ENCODE measurements at places on chromosomes 5 and 9.

DNA sequence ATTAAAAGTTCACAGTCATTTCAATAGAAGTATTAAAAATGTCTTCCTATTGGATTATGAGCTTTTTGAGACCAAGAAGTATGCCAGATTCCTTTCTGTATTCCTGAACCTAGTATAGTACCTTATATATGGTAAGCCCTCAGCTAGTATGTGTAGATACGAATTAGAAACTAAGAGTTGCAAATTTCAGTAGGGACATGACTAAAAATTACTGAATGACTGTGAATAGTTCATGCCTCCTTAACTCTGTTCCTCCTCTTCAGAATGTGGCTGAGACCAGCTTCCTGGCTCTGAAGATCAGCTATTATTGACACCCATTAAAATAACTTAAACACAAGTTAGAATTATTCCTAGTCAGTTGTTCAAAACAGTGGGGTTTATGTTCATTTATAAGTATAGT, 19.7 kb downstream of the KDM3B start:
- no peak for DNase-seq

GRCh38 chr9:115263371-115264075, 145.6 kb upstream of the TNC start:
- DNase-seq = no peak

GRCh38 chr5:32233220-32233695, 59.1 kb upstream of the GOLPH3 start:
- DNase-seq = no peak

DNA sequence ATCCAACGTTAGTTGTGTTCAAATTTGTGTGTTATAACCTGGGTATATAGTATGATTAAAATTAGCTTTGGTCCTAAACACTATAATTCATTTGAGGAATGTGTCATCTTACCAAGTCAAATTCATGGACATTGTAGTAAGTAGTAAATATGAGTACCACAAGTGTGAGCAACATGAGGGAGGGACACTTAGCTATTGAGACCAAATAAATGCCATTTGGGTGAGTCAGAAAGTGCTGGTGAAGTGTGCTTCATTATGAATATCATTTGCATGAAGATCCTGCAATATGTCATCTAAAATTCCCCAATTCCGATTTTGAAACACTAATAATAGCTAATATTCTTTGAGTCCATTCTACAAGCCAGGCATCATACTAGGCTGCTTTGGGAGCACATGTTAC, 336.7 kb upstream of the KIF2A start:
- DNase-seq = no peak

DNA sequence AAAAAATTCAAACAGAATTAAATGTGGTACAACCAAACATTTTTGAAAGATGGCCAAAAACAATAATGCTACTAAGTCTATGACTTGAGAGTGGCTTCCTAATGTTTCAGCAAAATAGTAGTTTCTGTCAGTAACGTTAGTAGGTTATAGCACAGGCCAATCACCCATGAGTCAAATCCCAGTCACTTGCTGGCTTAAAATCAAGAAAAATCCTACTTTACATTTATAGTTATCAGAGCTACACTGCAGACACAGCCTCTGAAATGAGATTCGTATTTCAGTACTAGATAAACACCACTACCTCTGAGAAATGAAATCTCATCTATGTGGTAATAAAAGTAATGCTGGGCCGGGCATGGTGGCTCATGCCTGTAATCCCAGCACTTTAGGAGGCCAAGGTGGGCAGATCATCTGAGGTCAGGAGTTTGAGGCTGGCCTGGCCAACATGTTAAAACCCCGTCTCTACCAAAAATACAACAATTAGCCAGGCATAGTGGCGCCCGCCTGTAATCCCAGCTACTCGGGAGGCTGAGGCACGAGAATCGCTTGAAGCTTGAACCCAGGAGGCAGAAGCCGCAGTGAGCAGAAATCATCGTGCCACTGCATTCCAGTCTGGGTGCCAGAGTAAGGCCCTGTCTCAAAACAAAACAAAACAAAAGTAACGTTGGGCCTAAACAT, 6.1 kb downstream of the ZDHHC21 start:
- DNase-seq = no peak

DNA sequence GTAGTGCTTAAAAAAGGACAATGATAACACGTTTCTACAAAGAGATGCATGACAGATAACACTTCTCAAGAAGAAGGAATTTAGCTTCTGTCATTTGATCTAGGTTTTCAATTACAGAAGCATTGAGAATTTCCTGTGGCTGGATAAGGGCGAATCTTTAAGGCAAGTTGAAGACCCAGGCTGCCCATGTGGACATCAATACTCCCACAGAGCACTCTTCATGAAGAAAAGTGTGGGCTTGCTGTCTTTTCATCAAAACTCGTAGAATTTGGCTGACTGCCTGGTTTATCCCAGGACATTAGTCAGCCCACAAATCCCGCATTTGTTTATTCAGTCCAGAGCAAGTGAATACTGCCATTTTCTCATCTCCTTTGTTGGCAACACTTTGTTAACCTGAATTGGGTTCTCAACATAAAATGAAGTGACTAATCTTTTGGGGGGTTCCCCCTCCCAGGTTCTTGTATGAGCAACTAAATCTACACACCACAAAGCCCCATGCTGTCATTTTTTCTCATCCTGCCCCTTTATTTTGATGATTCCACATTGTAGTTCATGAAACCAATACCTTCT, 43.4 kb upstream of the CDKN2B start:
- DNase-seq = peak; percentile 28

GRCh38 chr5:97412959-97413358, 229.9 kb upstream of the RIOK2 start:
- no peak for DNase-seq

GRCh38 chr9:98747476-98747875, 38.7 kb upstream of the GABBR2 start:
- DNase-seq = no peak

GRCh38 chr5:131366428-131366827, 102.6 kb downstream of the CDC42SE2 start:
- DNase-seq = no peak

- DNase-seq = no peak
These were observed 57.8 kb upstream of the HSPA9 start for GRCh38 chr5:138632900-138633489.

GRCh38 chr5:59525957-59526356, 367.6 kb downstream of the PDE4D start:
- DNase-seq = no peak

DNA sequence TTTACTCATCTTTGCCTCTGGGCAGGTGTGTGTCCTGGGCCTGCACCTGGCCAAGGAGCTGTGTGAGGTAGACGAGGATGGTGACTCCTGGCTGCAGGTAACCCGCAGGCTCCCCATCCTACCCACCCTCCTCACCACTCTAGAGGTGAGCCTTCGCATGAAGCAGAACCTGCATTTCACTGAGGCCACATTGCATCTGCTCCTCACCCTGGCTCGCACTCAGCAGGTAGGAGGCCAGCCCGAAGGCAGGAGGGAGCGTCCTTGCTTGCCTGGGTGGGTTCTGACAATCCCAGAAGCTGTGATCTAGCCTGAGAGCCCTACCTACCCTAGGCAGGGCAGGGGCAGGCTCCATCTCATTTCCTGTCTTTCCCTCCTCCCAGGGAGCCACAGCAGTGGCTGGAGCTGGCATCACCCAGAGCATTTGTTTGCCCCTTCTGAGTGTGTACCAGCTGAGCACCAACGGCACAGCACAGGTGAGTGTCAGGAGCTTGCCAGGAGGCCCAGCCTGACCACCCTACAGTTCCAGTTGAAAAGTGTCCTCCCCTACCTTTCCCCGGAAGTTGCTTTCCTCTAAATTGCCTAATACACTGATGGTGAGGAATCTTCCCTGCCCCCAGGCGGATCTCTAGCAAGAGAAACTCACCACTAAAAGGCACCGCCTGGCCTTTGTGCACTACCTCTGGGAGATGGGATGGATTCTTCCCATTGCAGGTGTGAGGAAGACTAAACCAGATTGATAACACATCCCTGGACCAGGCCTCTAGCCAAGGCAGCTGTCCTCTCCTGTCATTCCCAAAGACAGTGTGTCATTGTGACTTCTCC, 26.4 kb downstream of the SH3GLB2 start:
- no peak for DNase-seq

DNA sequence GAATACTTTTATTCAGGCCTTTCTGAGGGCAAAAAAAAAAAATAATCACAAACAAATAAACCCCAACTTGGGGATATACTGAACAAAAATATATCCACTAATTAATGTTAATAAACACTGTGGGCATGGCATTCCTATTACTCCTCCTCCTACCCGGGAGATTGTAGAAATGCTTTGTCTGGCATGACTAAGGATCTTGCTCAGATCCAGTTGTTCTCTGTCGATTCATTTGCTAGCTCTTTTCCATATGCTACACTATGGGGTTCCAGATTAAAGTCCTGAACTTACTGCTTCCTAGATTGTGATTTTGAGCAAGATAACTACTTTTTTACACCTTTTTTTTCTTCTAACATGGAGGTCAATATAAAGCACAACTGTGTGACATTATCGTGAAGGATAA, 102.2 kb upstream of the PRR16 start:
- DNase-seq = no peak

- DNase-seq = no peak
These were observed 96.6 kb downstream of the GALNT10 start for GRCh38 chr5:154287136-154287535.

GRCh38 chr5:149391524-149391923, 12.4 kb upstream of the IL17B start:
- no peak for DNase-seq

- no peak for DNase-seq
These were observed 2.1 kb downstream of the NPR2 start for GRCh38 chr9:35793461-35793860.

DNA sequence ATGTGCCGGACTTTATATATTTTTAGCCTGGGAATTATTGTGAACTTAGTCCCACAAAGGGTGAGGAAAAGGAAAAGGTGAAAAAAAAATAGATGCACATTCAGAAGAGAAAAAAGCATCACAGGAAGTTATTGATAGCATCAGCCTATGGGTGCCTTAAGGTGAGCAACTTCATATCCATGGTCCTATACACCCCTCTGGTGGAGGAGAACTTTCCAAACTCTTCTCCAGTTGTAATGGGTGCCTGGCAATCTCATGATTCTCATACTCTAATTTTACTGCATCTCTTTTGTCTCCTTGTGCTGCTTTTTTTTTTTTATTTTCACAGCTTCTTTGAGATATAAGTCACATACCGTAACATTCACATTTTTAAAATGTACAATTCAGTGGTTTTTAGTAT, 107.4 kb downstream of the JAKMIP2 start:
- no peak for DNase-seq

DNA sequence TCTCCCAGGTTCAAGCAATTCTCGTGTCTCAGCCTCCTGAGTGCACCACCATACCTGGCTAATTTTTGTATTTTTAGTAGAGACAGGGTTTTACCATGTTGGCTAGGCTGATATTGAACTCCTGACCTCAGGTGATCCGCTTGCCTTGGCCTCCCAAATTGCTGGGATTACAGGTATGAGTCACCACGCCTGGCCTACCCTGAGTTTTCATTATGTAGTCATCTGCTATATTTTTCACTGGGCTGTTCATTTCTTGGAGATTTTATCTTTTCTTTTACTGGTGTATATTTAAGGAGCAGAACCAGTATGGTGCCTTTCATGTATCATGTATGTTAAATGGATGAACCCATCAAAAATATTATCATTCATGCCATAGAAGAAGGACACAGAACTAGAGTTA, 377.0 kb upstream of the ACTBL2 start:
- no peak for DNase-seq

GRCh38 chr9:129202613-129203555, 24.8 kb upstream of the IER5L start:
- peak; percentile 88 for DNase-seq

DNA sequence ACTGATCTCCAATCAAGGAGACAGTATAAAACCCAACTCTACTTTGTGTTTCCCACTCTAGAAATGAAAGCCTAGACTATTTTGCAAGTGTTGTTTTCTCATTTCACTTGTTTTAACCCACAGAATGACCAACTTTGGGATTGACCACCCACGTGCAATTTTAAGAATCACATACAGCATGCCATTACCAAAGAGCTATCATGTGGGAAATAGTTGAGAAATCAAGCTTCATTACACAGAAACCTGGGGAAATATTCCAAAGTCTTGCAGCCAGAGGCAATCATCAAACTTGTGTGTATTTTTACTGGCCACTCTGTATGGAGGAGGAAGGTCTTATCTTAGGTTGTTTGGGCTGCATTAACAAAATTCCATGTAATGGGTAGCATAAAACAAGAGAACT, 451.4 kb upstream of the DAB2 start:
- no peak for DNase-seq

DNA sequence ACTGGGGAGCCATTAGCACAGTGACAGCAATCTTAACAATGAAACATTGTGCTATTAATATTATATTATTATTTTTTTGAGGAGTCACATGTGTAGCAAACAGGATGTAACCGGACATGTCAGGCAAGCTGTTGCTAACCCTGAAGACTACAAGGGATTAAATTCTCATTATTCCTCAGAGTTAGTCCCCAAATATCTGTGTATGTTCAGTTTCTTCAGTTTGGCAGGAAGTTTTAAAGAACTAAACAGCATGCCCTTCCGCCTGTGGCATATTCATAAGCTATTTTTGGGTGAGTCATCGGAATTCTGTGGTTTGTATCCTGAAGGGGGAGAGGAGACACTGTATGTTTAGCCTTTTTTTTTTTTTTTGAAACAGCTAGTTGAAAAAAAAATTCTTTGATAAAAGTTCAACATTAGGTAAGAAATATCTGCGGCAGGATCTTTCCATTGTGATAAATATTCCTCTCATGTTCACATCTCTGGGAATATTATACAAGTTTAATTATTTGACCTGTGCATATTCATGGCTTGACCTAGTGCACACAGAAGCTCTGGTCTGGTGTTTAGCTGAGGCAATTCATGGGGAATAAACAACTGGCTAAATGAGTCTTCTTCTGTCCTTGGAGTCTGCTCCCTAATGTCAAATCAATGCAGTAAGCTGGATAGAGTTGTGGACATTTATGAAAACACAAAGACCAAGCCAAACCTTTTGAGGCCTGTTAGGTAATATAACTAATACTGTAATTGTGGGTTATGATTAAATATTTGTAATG, 202.7 kb upstream of the CDKN2B start:
- DNase-seq = no peak

- DNase-seq = no peak
These were observed 45.8 kb downstream of the PCDHGC5 start for GRCh38 chr5:141534492-141535213.

GRCh38 chr9:122127396-122127798, 32.2 kb downstream of the NDUFA8 start:
- DNase-seq = no peak

GRCh38 chr9:118674942-118675341, 694.3 kb downstream of the BRINP1 start:
- no peak for DNase-seq

GRCh38 chr9:32380944-32381343, 3.5 kb upstream of the ACO1 start:
- no peak for DNase-seq
